Amniotic epithelial cell (primary cell): ENCODE measurements at places on chromosomes 6 and 20.
A peak's percentile ranks its signal among the peaks of the same experiment; 100 is the strongest.

DNA sequence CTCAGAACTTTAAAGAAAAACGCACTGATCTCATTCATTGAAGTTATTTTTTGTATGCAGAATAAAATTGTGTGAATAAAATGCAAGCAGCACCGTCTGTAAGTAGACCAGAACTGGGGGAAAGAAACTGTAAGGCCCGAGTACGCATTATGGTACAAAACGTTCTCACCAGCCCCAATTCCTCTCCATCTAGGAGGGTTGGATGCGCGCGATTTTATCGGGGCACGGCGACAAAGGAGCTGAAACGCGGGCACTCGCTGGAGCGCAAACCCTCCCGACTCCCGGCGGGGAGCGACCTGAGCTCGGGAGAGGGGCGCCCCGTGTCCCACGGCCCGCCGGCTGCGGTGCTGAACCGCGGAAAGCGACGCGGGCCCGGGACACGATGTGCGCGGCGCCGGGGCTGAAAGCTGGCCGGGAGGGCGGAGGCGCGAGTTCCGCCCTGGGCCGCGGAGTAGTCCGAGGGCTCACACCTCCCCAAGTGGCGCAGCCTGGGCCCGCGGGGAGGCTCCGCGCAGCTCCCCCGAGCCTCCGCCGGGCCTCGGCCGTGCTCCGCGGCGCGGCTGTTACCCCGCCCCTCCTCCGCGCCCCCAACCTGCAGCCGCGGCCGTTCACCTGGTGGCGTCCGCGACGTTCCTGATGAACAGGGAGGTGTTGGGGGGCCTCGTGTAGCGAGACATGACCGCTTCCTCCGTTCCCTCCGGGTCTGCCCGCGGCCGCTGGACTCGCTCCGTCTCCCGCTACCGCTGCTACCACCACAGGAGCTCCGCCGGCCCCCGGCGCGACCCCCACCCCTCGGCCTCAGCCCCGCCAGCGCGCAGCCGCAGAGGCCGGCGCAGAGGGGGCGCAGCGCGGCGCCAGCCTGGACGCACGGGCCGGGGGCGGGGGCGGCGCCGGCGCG is at the start of gene SRSF12:
SRSF12 (minus strand) TSS at position 861 of the 898 bp plus-strand sequence; CDS start at position 677, 184 bp downstream.
- peak; percentile 15 for DNase-seq

GRCh38 chr6:37727996-37728395 is 30.3 kb upstream of the MDGA1 start:
- DNase-seq = no peak

GRCh38 chr6:105109955-105110895 is 69.6 kb downstream of the POPDC3 start:
- no peak for DNase-seq

DNA sequence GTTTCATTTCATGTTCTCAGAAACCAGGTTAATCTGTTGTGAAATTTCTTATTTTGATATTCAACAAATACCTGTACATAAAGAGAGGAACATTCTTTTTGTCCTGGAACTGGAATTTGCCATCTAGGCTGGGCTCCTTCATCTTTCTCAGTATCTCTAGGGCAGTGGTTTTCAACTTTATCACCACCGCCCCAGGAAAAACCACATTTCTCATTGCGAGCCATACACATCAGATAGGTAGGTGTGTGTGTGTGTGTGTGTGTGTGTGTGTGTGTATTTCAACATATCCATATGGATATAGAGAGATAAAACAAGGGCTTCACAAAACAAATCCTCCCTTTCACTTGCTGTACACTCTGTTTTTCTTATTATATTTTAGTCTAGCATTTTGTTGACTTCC is 24.1 kb downstream of the BFSP1 start:
- peak; percentile 35 for DNase-seq

- peak; percentile 99 for DNase-seq
Observed at GRCh38 chr20:18739751-18740166, 73.8 kb upstream of the SCP2D1 start.

DNA sequence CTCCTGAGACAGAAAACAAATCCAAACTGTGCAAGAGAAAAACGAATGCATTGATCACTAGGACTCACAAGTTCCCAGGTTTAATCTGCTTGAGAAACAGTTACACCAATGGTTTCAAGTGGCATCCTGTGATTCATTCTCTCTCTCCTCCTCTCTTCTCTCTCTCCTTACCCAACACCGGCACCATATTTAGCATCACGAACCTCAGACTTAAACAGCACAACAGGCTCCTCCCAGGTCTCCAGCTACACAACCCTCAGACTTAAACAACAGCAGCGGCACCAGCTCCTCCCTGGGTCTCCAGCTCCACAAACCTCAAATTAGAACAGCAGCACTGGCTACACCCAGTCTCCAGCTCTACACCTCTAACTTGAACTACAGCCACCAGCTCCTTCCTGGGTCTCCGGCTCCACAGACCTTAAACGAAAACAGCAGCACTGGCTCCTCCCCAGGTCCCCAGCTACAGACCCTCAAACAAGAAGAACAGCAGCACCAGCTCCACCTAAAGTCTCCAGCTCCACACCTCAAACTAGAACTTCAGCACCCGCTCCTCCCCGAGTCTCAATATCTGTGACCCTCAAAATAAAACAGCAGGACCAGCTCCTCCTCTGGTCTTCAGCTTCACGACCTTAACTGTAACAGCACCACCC is 355.9 kb downstream of the PREX1 start:
- no peak for DNase-seq

DNA sequence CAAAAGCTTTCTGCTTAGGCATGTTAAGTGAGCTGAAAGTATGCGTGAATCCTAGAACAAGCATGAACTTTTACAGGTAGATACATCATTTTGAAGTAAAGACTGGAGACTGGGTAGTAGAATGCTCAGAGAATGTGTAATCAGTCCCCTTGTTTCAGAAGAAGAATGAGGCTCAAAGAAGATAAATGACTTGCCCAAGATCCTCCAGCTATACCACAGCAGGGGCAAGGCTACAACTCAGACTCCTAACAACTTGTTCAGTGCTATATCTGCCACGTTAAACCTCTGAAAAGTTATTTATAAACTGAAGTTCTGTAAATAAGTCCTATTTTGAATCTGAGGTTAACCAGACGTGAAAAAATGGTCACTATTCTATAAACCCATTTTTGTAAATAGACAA is 2.9 kb downstream of the RIPOR2 start:
- peak; percentile 17 for DNase-seq

DNA sequence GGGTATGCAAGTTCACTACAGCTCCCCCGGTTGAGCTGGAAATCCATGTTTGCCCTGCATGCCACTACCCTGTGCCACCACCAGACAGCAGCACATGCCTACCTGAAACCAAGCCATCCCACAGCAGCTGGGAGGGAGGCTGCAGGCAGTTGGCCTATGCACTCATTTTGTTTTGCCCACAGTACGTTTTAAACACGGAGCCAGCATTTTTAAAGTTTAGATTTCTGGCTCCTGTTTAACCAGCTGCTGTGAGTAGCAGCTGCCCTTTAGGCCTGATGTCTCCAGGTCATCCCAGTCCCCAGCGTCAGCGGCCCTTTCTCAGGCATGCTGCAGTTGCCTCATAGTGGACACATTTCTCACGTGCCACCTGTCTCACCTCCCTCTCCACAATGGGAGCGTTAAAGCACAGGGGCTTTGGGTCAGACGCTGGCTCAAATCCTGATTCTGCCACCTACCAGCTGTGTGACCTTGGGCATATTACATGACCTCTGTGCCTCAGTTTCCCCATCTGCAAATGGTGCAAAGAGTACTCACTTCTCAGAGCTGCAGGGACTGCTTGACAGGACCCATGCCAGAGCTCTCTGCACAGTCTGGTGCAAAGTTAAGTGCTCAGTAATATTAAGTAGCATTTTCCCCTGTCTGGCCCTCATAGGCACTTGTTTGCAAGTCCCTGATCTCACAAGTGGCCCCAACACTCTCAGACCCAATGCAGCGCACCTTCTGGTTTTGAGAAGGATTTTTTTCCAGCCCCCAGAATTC is 8.2 kb upstream of the UBE2V1 start:
- peak; percentile 55 for DNase-seq

GRCh38 chr6:1700278-1700967 is 90.7 kb downstream of the FOXC1 start:
- no peak for DNase-seq

- DNase-seq = no peak
Observed at GRCh38 chr6:134651519-134651918, 298.4 kb downstream of the ALDH8A1 start.

GRCh38 chr6:120872262-120872578 is 462.1 kb downstream of the TBC1D32 start:
- DNase-seq = no peak

DNA sequence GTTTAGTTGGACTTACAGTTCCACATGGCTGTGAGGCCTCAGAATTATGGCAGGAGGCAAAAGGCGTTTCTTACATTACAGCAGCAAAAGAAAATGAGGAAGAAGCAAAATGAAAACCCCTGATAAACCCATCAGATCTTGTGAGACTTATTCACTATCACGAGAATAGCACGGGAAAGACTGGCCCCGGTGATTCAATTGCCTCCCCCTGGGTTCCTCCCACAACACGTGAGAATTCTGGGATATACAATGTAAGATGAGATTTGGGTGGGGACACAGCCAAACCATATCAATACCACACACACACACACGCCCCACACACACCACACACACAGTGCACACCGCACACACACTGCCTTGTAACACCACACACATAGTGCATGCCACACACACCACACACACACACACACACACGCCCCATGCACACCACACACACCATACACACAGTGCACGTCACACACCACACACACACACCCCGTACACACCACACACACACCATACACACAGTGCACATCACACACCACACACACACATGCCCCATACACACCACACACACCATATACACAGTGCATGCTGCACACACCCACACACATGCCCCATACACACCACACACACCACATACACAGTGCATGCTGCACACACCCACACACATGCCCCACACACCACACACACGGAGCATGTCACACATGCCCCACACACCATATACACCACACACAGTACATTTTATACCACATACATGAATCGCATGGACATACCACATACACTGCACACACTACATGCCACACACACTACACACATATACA is 310.5 kb downstream of the TAF4 start:
- peak; percentile 9 for DNase-seq

- DNase-seq = no peak
Observed at GRCh38 chr20:18578581-18578980, 9.3 kb upstream of the DTD1 start.

- DNase-seq = no peak
Observed at GRCh38 chr20:63573647-63574131, 350 bp downstream of the HELZ2 start.

DNA sequence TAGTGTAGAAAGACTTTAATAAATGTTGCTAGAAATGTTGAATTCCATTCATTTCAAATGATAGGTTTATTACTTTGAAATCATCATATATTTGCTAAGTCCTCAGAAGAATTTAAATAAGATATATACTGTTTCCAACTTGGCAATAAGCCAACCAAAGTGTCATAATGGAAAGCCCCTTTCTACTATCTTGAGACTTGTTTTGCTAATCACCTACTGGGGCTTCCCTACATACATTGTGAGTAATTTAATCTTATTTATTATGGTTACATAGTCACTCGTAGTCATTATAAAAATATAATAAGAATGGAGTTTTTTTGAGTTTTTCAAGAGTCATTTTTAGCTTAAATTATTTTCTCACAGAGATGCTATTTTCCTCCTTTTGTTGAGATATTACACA is 20.7 kb downstream of the COL19A1 start:
- no peak for DNase-seq

- peak; percentile 12 for DNase-seq
Observed at GRCh38 chr6:42690151-42690702, 32.2 kb downstream of the PRPH2 start.

DNA sequence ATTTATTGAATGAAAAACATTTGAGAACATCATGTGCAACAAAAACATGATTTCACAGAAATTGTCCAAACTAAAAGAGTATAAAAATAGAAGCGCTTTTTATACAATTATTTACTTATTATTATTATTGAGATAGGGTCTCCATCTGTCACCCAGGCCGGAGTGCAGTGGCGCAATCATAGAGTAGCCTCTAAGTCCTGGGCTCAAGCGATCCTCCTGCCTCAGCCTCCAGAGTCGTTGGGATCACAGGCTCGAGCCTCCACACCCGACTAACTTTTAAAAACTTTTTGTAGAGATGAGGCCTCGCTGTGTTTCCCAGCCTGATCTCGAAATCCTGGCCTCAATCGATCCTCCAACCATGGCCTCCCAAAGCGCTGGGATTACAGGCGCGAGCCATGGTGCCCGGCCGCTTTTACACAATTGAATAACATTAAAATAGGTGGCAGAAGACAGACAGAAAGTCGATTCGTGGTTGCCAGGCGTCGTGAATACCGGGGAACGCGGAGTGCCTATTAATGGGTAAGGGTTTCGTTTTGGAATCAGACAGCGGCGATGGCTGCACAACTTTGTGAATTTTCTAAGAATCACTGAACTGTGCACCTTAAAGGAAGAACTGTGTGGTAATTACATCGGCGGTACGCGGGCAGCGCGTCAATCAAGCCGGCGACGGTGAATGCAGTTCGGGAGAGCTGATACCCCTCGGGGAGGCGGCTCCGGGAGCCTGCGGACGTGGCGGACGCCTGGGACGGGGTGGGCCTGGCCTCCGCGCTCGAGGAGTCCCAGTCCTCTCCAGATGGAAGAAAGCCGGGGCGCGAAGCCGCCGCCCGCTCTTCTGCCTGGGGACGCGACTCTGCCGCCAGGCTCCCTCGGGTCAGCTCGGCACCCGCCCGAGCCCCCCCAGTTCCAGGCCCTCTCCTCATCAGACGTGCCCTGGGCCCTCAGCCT is 807 bp downstream of the TBC1D20 start:
- DNase-seq = peak; percentile 31

- DNase-seq = no peak
Observed at GRCh38 chr6:13346245-13346644, 17.9 kb upstream of the TBC1D7 start.

GRCh38 chr20:36298795-36299339 is 7.3 kb upstream of the DLGAP4 start:
- DNase-seq = no peak

DNA sequence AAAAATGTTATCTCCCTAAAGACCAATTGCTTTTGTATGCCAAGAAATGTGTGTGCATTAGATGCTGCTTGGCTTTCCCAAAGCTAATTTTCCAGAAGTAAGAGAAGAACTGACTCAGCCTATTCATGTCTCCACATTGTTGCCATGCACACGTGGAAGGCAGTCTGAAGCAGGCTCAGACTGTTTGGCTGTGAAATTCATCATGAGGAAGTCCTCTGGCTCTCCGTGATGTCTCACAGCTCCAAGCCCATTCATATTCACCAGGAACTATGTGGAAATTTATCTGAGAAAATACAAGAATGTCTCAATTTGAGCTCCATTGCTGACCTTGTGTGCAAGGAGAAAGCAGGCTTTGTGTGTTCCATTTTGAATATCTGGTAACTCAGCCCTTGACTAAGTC is 1022.2 kb upstream of the GJE1 start:
- peak; percentile 72 for DNase-seq
